ENCODE measurements at places on chromosomes 3 and 15. TPM values are rescaled to one million over a fixed set of nuclear protein-coding genes. Genes with fewer than 3 reads are reported as not detected.

GRCh38 chr15:29815000-29815710, 7.1 kb downstream of the TJP1 start:
- H3K4me3 ChIP-seq, result no peak overlapping the region
- DNase-seq, result no peak
- no peaks in the 10 kb centered on the region for H3K36me3 ChIP-seq

DNA sequence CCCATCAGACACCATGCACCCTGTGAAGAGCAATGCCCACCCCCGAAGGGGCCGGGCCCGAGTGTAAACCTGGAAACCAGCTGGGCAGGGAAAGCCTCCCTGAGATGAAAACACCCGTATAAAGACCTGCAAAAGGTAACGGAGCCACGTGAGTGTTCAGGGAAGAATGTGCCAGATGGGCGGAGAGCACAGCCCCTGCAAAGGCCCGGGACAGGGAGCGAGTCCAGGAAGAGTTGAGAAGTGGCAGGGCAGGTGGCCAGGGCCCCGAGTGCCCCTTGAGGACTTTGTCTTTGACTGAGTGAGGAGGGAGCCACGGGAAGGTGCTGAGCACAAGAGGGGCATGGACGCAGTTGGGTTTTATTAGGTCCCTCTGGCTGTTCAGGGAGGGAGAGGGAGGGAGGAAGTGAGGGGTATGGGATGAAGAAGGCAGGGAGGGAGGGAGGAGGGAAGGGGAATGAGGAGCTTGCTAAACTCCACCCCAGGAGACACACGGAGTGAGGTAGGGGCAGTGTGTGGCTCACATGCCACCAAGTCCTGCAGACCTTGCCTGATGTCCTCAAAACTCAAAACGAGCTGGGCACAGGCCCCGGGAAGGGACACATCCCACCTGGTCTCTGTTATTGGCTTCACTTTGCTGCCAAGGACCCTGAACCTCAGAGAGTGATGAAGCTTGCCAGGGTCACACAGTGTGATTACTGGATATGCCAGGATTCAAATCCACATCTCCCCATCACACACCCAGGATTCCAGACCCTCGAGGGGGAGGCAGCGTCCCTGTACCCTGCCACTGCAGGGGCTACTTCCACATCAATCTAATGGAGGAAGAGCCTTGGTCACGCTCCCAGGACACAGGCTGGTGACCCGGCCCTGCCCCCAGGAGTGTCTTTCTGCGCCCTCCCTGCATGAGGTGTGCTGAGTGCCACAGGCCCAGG, 49.1 kb upstream of the IQSEC1 start:
- H3K4me3 ChIP-seq, result no peak overlapping the region
- DNase-seq, result no peak
- H3K36me3 ChIP-seq, result no peaks in the 10 kb centered on the region
- no peaks in the 10 kb centered on the region for H3K27me3 ChIP-seq
- no peak overlapping the region for H3K27ac ChIP-seq

- H3K27ac ChIP-seq, result no peak overlapping the region
- no peaks in the 10 kb centered on the region for H3K4me1 ChIP-seq
- no peaks in the 10 kb centered on the region for H3K36me3 ChIP-seq
- no peaks in the 10 kb centered on the region for H3K27me3 ChIP-seq
- no peak for DNase-seq
Observed at GRCh38 chr3:37377670-37378069, 203.3 kb upstream of the LRRFIP2 start.

DNA sequence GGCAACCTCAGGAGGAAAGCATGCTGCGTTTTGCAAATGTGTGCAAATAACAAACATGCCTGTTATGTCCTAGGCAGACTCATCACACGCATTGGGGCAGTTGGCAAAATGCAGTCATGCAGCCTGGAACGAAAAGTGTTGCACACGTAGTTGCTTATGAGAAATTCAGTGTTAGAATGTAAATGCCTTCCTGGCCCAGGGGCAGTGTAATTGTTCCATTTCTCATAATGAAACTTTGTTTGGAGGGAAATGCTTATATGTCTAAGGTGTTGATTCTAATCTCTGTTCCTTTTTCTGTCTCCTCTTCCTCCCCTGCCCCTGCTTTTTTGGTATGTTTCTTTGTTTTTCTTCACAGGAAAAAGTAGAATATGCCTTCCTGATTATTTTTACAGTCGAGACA, 156.0 kb downstream of the CACNA1D start:
- H3K4me1 ChIP-seq, result no peaks in the 10 kb centered on the region
- H3K4me3 ChIP-seq, result no peak overlapping the region
- no peak for DNase-seq
- no peak overlapping the region for H3K27ac ChIP-seq

DNA sequence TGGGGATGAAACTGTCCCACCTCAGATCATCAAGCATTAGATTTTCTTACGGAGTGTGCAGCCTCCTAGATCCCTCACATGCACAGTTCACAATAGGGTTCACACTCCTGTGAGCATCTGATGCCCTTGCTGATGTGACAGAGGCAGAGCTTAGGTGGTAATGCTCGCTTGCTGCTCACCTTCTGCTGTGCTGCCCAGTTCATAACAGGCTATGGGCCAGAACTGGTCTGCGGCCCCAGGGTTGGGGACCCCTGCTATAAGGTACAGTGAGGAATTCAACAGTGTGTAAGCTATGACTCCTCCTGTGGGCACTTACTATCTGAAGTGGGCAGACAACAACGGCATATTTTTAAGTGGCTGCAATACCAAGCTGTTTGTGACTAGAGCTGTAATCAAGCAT, 187.9 kb upstream of the BHLHE40 start:
- peaks cover 6% of the 10 kb centered on the region for H3K36me3 ChIP-seq
- H3K27ac ChIP-seq, result no peak overlapping the region
- H3K27me3 ChIP-seq, result no peaks in the 10 kb centered on the region
- H3K4me3 ChIP-seq, result no peak overlapping the region
- no peak for DNase-seq

DNA sequence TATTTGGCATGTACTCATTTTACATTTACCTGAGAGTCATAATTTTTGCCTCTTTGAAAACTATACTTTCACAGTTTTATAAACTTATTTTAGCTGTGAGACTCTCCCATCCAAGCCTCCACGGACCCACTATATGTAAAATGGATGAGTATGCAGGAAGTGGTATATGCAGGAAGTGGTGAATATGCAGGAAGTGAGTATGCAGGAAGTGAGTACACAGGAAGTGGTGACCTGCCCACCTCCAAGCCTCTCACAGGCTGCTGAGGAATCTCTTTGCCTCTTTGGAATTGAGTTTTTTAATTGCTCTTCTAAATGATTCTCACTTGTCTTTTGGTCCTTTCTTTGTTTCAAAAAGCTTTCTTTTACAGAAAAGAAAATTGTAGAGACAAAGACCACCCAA, 85.2 kb downstream of the KBTBD8 start:
- DNase-seq, result no peak
- H3K36me3 ChIP-seq, result no peaks in the 10 kb centered on the region
- H3K4me3 ChIP-seq, result no peak overlapping the region
- H3K4me1 ChIP-seq, result no peaks in the 10 kb centered on the region

GRCh38 chr3:149512073-149512782, 37.7 kb downstream of the TM4SF4 start:
- DNase-seq, result peak; percentile 60
- no peak overlapping the region for H3K27ac ChIP-seq
- H3K27me3 ChIP-seq, result peaks cover 3% of the 10 kb centered on the region

Gene HESX1
- 0.82 TPM for total RNA-seq

Gene ISLR
- 27.2 TPM for total RNA-seq

Gene ST3GAL6
- 2.5 TPM for total RNA-seq

Gene PPM1L
- total RNA-seq, result 21.9 TPM

Gene QTRT2
- total RNA-seq, result 18.3 TPM
